ENCODE measurements at places on chromosomes 4 and X.

- DNase-seq = no peak
These were observed 379.8 kb downstream of the ZNF674 start for GRCh38 chrX:46165411-46165810.

DNA sequence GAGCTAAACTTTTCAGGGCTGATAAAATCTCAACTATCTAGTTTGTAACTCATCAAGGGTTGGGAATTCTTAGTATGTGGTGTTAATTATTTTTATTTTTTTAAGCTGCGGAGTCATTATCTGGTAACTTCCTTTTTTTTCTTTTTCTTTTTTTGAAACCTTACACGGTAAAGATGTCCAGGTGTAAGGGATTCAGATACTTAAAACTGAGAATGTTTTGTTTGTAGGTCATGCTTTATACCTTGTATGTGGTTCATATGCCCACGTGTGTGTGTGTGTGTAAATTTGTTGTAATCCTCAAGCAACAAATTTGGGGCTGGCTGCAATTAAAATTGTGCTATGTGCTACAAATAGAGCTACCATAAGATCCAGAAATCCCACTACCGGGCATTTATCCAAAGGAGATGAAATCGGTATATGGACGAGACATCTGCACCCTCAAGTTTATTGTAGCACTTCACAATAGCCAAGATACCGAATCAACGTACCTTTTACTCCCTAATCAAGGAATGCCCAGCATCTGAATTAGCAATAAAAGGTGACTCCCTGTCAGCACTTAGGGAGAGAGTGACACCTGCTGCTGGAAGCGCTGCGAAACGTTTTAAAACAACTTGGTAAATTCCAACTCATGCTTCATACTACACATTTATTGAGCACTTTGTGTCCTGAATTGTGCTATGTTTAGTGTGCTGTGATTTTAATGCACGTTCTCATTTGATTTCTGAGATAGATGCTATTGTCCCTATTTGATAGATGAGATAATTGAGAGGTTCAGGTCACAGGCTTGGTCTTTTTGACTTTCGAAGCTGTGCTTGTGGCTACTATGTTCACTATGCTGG lies 16.1 kb downstream of the MSMO1 start:
- peak; percentile 48 for DNase-seq

GRCh38 chr4:94621491-94622080 lies 136.2 kb upstream of the BMPR1B start:
- DNase-seq = peak; percentile 49

- DNase-seq = peak; percentile 73
These were observed 14.7 kb downstream of the SORCS2 start for GRCh38 chr4:7206911-7207567.

Data from Ammon's horn (tissue), 1 donor.